ENCODE measurements at places on chromosomes 2 and 18.

GRCh38 chr18:31015715-31016434, 26.7 kb downstream of the DSC3 start:
- no peak for DNase-seq

DNA sequence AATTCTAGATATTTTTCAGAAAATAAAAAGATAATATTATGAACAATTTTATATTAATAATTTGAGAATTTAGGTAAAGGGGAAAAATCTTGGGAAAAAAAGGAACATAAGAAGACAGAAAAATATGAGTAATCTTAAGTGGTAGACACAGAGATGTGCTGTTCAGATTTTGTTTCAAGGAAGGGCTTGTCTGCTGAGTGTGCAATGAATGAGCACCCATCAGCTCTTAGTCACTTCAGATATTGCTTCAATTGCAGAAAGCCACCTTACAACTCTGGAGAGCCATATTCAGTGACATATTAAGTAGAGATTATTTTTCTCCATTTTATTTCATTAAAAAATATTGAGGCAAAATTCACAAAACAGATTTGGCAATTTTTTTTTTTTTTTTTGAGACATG, 282.0 kb upstream of the CHST9 start:
- no peak for DNase-seq

- DNase-seq = peak; percentile 56
Observed at GRCh38 chr2:178271629-178272333, 77.5 kb downstream of the OSBPL6 start.

GRCh38 chr2:9952286-9952737, 819 bp downstream of the GRHL1 start:
- no peak for DNase-seq

- DNase-seq = no peak
Observed at GRCh38 chr2:36403675-36404230, 48.2 kb downstream of the CRIM1 start.

GRCh38 chr18:45739268-45739667, 15.3 kb downstream of the SLC14A1 start:
- DNase-seq = no peak

- no peak for DNase-seq
Observed at GRCh38 chr18:78492064-78492812, 487.4 kb upstream of the SALL3 start.

DNA sequence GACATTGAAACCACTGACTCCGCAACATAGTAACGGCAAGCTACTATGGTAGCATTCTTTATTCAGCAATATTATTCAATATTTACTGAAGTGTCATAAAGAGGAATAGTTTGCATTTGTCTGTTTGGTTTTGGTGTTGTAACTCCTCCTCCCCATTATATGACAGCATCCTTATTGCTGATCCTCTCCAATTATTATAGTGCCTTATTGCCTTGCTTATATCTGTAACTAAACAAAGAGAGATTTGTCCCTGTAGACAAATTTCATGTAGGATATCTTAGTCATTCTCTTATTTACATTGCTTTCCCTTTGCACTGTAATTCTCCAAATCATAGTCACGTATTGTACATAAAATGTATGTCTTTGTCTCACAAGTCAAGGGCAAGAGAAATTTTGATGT, 1041.2 kb upstream of the ZEB2 start:
- DNase-seq = no peak

- no peak for DNase-seq
Observed at GRCh38 chr2:43524177-43524965, 71.5 kb downstream of the THADA start.

- DNase-seq = no peak
Observed at GRCh38 chr18:45402485-45403056, 212.7 kb upstream of the SLC14A2 start.

- DNase-seq = no peak
Observed at GRCh38 chr2:17754773-17755425, 961 bp downstream of the GEN1 start.

Measured in globus pallidus (tissue), 1 donor.